ENCODE measurements at places on chromosomes 2 and 18. TPM values are rescaled to one million over a fixed set of nuclear protein-coding genes. Genes with fewer than 3 reads are reported as not detected.

ABHD1 gene
- polyA plus RNA-seq = 0.50 TPM

CCDC178 gene
- polyA plus RNA-seq = not detected

TFPI gene
- polyA plus RNA-seq = 0.46 TPM

- no peak for DNase-seq
- no peak overlapping the region for H3K4me3 ChIP-seq
- no peaks in the 10 kb centered on the region for H3K36me3 ChIP-seq
- no peak overlapping the region for H3K27ac ChIP-seq
- H3K4me1 ChIP-seq = no peaks in the 10 kb centered on the region
- no peaks in the 10 kb centered on the region for H3K27me3 ChIP-seq
Measured at GRCh38 chr2:119175517-119175916, 17.0 kb upstream of the C1QL2 start.

ADGRF3 gene
- polyA plus RNA-seq = not detected
